ENCODE measurements at places on chromosomes 1 and 21.

DNA sequence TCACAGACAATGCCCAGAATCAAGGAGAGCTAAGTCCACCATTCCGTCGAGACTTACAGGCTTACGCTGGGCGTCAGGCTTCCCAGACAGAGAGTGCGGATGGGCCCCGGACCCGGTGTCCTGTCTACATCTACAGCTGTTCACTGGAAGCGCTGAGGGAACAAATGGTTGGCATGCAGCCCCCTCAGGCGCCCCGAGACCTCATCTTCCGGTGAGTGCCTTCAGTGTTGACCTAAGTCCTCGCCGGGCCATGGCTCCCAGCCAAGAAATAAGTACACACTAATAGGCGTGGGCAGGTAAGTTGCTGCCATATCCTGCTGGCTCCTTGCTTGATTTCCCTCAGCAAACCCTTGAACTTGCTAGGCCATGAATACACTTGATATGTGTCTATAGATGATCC lies 26.2 kb downstream of the HYI start:
- no peak for DNase-seq

- no peak for DNase-seq
These were observed 51.6 kb downstream of the ZNF644 start for GRCh38 chr1:90970208-90970607.

- no peak for DNase-seq
These were observed 523.6 kb downstream of the SMYD3 start for GRCh38 chr1:245983294-245983967.

DNA sequence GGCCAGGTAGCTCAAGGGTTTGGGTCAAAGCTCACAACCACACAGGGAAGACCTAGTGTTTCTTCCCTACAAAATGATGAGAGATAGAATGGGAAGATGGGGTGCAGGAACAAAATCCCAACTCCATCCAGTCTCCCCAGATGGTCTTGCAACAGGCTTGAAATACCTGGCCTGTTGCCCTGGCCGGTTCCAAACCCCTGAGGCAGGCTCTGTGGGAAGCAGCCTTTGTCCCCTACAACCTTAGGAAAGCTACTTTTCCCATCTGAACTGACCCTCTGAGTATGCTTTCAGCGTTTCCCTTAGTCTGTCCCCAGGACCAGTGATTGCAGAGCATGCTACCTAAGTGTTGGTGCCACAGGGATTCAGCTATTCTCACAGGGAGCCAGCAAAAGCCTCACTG lies 104.0 kb downstream of the GDAP2 start:
- DNase-seq = no peak

GRCh38 chr1:16181887-16182719 lies 26.2 kb upstream of the EPHA2 start:
- no peak for DNase-seq

DNA sequence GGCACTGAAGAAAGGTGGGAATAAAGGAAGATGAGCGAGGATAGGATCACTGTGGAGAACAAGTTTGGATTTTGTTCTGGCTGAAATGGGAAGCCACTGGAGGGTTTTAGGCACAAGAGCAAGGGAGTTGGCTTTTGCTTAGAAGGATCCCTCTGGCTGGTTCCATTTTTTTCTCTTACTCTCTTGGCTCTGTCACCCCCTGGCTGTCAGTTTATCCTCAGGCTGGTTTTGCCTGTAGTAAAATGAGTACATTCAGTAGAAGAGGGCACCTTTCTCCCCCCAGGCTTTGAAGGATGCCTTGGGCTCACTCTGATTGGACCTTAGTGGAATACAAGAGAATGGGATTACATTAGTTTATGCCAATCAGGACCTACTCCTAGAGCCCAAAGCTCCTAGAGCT lies 17.1 kb downstream of the CACHD1 start:
- no peak for DNase-seq

- DNase-seq = no peak
These were observed 310.4 kb downstream of the ASTN1 start for GRCh38 chr1:176854121-176854520.

DNA sequence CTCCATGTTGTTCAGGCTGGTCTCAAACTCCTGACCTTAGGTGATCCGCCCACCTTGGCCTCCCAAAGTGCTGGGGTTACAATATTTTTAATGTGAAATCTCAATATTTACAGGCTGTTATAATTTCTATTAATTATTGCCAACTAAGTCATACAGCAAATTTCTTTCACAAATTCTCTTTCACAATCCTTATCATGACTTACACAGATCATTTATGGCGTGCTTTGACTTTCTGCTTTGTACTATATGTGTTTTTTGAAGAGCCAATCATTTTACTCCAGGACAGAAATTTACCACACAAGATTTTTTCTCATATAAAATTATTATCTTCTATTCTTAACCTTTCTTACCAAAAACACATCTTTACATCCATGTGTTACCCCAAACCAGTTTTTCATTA lies 1729.9 kb downstream of the NCAM2 start:
- DNase-seq = no peak

DNA sequence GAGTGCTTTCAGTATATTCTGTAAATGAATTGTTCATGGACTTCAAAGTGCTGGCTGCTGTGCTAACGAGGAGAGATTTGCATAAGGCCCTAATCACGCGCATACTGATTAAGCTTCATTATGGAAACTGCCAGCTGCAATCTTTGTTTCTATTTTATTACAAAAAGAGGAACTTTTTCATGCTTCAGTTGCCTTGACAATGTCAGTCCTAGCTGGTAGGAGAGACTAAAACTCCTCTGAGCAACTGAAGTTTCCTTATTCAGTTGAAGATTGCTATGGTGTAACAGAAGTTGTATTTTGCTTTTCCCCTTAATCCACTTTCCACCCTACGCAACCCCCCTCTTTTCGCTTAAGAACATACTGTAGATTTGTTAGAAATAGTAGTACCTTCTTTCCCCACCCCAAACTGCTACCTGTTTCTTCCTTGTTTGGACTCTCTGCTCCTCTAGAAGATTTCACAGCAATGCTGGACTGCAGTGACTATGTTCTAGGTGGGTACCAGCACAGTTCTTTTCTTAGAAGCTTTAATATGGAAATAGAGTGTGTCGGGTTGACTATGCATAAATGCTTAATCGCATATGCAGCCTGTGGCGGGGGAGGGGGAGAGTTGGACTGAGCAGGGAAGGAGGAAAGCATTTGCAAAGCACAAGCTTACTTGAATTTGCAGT lies 108.3 kb downstream of the POU2F1 start:
- DNase-seq = no peak

DNA sequence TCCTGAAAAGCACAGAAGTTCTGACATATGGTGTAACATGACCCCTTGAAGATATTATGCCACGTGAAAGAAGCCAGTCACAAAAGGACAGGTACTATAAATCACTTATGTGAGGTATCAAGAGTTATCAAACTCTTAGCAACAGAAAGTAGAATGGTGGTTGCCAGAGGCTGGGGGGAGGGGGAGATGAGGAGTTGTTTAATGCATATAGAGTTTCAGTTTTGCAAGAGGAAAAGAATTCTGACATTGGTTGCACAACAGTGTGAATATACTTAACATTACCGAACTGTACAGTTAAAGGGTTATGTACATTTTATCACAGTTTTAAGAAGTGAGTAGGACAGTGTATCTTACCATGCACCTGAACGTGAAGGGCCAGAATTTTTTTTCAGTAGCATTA lies 80.0 kb downstream of the USP25 start:
- no peak for DNase-seq

GRCh38 chr21:33854604-33855003 lies 61.0 kb downstream of the ATP5PO start:
- DNase-seq = no peak

DNA sequence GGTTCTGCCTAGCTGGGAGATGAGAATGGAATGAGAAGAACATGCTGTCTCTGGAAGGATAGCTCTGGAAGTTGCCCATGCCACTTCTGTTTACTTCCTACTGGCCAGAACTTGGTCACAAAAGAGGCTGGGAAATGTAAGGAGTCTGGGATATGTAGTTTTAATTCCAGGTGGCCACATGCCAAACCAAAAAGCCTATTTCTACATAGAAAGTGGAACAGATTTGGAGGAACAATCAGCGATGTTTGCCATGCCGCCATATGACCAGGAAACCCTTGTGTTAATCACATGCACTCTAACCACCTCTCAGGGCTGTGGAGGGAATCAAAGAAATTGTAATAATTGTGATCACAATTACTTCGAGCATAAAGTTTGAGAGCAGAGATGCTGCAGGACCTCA lies 10.0 kb upstream of the OLIG2 start:
- no peak for DNase-seq
